ENCODE measurements at places on chromosomes 7 and 10.

- DNase-seq = peak; percentile 51
Observed at GRCh38 chr10:71260622-71261325, 48.4 kb downstream of the UNC5B start.

- DNase-seq = no peak
Observed at GRCh38 chr7:31970501-31970900, 99.7 kb downstream of the PDE1C start.

DNA sequence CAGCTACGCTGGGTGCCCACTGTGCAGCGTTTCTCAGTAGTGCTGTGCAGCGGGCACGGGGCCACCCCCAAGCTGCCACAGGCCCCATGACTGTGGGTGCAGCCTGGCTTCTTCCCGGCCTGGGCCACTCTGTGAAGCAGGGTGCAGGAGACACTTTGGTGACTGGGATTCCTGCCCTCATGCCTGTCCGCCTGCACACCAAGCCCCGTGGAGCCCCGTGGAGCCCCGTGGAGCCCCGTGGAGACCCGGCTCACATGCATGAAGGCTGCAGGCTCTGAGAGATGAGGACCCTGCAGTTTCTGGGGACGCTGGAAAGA, 3.9 kb upstream of the SHH start:
- no peak for DNase-seq

DNA sequence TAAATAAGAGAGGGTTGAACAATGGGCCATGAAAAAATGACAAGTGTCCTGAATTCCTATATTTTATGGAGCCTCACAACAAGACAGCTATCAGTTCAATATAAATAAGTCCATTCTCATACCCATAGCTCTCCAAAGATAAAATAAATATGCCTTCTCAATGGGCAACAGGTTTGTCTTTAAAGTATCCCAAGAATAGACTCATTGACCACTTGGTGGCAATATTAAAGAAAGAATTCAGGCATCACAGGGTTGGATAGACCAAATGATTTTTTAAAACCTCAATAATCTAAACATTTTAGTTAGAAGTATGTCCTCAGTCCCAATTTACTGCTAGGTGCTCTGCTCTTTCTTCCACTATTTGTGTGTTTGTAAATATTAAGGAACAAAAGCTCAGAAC, 165.1 kb upstream of the WNT16 start:
- no peak for DNase-seq

DNA sequence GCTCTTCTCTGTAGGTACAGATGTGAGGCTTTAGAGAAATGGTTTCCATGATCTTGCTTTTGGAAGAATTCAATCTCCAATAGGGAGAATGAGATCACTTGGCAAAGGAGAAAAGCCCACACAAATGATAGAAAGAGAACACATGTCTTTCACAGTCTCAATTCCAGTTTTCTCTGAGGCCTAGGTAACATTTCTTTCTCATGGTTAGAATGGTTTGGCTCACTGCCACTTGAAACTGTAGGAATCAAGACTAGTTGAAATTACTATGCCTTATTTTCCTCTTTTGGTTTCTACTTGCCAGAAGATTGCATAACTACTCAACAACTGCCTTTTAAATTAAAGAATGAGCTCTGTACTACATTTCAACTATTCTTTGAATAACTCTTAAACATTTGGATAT, 276.5 kb upstream of the TEX47 start:
- DNase-seq = peak; percentile 18

DNA sequence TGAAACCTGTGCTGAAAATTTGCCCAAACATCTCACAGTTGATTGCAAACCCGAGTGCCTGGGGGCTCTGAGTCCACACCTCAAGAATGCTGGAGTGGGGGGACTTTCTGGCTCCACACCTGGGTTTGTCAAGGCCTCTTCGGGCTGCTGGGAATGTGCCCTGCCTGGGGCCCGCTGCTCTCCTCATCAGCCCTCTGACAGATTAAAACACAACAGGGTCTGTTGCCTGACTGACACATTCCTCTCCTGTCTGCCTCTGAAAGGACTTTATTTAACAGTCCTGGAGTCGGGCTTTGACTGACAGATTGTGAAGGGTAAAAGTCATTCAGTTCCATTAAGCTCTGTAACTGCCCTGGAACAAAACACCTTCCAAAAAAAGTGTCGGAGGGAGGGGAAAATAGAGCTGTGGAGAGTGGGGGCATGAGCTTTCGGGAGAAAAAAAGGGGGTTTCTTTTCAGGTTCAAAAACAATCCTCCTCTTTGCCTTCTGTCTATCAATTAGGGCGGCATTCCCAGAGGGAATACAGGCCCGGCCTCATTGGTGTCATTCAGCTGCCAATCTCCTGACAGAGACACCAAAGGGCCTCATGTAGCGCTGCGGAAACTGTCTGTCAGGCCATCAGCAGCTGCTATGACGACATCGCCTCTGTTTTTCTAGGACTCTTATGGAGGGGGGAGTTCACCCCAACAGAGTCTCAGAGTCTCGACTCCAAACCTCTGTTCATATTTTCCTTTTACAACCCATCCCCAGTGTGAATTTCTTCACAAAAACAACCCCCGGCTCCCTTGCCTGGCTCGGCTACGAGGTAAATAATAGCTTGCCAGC, 398.8 kb upstream of the NFE2L3 start:
- DNase-seq = no peak

GRCh38 chr7:47394751-47395252, 187.1 kb downstream of the TNS3 start:
- DNase-seq = no peak

Measured in retinal pigment epithelial cell (primary cell).